ENCODE measurements at places on chromosomes 1 and 21. TPM values are rescaled to one million over a fixed set of nuclear protein-coding genes. Genes with fewer than 3 reads are reported as not detected.

SPRR1B gene
- total RNA-seq: not detected

PRPF38A gene
- 9.7 TPM for total RNA-seq

GRCh38 chr1:179206812-179207211, 22.7 kb downstream of the ABL2 start:
- DNase-seq: no peak

DNA sequence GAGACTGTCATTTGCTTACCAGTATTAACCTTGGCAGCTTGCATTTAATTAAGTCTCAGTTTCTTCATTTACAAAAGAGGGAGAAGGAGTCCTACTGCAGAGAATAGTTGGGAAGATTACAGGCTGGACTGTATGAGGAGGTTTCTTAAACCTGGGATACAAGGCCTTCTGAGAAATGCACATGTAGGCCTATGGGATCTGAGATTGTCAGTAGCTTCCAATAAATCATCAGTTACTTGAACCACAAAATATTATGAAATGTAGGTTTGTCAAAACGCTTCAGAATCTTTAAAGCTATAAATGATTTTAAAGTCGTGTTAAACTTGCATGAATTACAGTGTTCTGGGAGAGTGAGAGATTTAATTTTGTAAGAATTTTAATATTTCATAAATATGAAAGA, 69.6 kb downstream of the NRIP1 start:
- DNase-seq: no peak

DNA sequence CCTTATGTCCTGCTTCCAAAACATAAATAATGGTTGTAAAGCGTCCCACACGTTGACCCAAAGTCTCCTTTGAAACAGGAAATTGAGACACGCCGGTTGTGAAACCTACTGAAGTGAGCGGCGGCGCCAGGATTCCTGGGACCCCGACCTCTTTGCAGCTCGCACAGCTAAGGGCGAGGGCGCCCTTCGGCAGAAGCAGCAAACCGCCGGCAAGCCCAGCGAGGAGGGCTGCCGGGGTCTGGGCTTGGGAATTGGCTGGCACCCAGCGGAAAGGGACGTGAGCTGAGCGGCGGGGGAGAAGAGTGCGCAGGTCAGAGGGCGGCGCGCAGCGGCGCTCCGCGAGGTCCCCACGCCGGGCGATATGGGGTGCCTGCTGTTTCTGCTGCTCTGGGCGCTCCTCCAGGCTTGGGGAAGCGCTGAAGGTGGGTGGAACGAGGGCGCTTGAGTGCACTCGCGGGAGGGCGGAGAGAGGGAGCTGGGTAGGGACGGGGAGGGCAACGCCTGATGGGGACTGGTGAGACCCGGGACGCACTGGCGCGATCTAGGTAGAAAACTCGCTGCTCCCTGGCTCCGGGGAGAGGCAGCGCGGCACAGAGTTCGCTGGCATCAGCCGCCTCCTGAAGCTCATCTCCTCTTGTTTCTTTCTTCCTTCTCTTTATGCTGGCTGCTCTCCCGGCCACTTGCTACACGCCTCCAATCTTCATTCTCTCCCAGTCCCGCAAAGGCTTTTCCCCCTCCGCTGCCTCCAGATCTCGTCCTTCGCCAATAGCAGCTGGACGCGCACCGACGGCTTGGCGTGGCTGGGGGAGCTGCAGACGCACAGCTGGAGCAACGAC, at the start of gene CD1D:
CD1D (plus strand) TSS at position 155 of the 836 bp plus-strand sequence; CDS start at position 362, 207 bp downstream.
- no peak for DNase-seq

Data from H4 (cell line).